ENCODE measurements at places on chromosomes 7 and 10.

GRCh38 chr7:41052201-41052600, 650.7 kb downstream of the INHBA start:
- no peak for DNase-seq

GRCh38 chr7:155529346-155529745, 17.0 kb downstream of the CNPY1 start:
- no peak for DNase-seq

DNA sequence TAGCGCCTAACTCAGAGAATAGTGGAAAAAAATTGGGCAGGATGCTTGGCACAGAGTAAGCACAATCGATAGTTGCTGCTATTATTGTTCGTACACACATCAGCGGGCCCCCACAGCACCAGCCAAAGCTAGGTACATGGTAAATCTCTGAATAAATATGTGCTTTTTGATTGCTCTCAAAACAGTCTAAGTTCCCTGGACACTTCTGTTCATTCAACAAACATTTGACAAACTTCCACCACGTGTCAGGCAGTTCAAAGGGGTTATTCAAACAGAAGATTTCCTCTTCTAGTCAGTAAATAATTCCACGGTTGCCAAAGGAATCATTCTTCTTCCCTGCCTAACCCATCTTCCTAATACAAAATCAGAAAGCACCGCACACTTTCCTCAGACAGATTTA, 150.8 kb downstream of the DGKI start:
- no peak for DNase-seq

- no peak for DNase-seq
Observed at GRCh38 chr10:25105262-25105661, 69.5 kb upstream of the GPR158 start.

DNA sequence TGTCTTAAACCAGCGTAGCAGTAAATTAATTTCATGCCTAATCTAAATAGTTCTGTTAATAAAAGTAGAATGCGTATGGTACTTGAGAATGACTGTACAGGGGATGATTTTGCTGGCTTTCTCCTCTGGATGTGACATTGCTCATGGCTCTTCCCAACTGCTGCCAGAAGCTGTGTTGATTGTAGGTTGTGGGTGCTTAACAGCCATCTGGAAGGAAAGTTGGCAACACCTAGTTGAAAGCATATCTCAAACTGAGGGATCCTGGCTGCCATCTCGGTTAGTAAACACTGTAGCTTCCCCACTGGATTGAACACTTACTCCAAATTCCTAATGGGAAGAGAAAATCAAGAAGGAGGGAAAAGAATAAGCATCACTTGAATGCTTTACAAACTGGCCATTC, 130.9 kb downstream of the NXPH1 start:
- DNase-seq: no peak

DNA sequence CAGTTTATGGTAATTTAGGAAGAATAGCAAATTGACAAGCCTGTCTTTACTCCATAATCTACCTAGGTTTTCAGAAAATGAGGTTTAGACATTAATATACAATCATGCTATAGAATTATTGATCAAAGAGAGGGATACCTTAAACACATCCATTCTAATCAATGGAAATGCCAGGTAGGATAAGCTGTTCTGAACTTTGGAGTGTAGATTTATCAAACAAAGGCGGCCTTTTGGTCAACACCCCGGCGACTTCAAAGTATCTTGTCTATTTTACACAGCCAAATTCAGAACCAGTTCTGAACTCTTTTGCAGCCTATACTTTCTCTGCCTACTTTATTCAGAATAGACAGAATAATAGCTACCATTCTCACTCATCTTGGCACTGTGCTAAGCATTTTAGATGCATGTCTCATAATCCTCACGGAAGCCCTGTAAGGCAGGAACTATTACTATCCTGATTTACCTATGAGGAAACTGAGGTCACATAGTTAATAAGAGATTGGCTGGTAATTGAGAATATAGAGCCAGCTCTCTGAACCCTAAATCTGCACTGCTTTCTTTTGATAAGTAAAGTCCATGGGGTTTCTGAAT, 641.9 kb upstream of the LRRTM3 start:
- DNase-seq: no peak

GRCh38 chr10:2439983-2440382, 627.4 kb upstream of the PFKP start:
- DNase-seq: no peak
